ENCODE measurements at places on chromosomes 6 and 20.

GRCh38 chr6:109867970-109868358 is 110.1 kb upstream of the GPR6 start:
- no peak for DNase-seq

DNA sequence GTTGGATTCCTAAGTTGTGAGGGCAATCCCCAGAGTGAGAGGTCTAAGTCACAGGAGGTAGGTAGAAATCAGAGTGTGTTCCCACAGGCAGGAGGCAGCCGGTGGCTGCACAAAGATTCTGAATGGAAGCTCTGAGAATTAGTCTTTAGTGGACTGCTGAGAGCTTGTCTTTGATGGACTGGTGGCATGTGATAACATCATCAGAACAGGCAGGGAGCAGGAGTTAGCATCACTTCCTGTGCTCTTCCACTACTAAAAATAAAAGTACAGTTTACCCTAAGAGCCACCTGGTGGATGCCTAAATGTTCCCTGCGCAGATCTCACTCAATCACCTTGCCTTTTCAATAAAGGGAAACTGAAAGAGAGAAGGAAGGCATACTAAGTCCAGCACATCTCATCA is 294.6 kb upstream of the POU3F2 start:
- no peak for DNase-seq

- DNase-seq = no peak
These were observed 25.8 kb upstream of the KCNK5 start for GRCh38 chr6:39254999-39255535.

DNA sequence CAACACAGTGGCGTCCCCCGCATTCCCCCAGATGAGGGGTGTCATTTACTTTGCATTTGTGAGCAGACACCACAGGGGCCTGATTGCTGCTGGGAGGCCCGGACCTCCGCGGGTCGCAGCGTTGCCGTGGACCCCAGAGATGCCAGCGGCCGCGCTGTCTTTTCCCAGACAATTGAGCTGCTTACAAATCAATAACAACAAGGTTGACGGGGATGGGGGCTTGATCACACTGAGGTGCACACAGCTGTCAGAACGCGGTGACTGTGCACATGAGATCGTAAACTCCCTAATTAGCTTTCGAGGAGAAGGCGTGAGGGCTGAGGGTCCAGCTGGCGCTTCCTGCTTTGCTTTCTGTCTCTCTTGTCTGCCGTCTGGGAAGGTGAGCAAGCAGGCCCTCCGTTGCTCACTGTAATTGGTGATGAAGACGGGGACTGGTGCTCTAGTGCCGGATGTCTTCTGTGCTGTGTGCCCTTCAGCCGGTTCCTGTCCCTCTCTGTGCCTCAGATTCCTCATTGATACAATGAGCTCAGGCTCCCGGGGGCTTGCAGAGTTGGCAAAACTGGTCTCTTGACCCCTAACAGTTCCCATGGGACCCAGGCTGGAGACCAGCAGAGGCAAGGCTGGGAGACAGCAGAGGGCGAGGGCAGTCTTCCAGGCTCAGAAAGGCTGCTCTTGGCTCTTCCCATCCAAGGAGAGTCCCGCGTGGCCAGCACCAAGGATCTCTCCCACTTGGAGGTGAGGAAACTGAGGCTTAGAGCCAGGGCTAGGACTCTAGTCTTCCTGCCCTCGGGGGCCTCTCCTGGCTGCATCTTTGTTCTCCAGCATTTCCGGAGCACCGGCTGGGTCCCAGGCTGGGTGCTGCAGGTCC is 126.0 kb upstream of the PMEPA1 start:
- no peak for DNase-seq

DNA sequence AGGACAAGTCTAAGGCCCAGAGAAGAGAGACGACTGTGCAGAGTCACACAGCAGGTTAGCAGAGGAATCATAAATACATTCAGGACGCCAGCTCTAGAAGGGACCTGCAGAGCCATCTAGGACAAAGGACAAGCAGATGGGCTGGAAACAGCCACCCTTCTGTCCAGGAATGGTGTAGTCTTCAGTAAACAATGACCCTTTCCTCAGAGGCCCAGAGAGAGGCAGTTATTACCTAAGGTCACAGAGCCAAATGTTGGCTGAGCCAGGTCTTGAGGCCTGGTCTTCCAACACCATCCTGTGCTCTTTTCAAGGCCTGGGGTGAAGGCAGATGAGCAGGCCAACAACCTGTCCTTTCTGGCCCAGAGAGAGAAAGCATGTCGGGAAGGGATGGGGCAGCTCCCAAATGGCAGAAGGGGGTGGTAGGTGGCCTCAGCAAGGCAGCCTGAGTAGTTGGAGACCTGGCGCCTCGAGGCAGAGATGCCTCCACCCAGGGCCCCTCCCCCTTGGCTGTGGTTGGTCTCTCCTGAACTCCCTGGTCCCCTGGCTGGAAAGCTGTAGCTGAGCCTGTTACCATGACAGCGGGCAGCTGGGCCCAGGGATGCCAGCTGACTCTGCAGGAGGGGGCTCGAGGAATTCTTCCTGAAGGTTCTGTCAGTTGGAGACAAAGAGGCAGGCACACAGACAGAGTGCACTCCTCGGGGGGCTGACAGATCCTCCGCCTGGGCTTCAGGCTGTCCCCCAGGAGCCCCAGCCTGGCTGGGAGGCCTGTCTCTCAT is 24.8 kb downstream of the EPB41L1 start:
- no peak for DNase-seq

- no peak for DNase-seq
These were observed 76.6 kb upstream of the RBM24 start for GRCh38 chr6:17204533-17204932.

- no peak for DNase-seq
These were observed 922.8 kb downstream of the QKI start for GRCh38 chr6:164337024-164337924.

DNA sequence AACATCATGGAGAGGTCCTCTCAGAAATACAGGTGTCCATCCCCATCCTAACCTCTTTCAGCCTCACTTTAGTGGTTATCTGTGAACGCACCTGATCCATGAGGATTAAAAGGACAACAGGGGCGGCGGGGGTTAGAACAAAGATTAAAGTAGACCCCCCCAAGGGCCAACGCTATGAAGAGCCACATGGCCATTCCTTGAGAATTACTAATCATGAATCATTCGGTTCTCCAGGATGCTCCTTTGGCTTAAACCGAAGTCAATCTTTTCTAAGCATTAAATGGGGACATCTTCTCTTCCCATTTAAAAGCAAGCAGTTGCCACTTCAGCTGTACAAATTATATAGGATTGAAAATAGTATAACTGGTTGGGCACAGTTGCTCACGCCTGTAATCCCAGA is 212.4 kb downstream of the GMPR start:
- no peak for DNase-seq

DNA sequence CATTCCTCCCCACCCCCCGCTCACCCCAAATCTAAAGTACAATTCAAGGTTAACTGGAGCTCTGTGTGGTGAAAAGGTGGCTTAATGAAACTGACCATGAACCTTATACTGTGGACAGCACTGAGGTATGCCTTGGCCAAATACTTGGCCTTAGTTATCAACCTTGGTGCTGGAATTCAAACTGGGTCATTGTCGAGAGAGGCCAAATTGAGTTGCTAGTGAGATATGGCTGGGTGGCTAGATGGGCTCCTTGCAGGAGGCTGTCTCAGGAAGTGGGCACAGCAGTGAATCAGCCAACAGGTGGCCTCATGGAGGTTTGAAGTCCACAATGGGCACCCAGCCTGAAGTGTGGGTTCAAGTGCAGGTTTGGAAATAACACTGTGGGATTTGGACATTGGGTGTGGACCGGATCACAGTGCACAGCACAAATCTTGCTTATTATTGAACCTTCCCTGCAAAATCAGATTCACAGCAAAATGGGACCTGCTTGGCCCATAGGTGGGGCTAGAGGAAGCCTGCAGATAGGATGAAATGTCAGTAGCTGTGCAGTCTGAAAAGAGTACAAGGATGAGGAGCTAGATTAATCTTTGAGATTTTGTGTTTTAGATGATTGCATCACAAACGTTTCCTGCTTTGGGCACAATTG is 5.6 kb upstream of the BTBD3 start:
- peak; percentile 26 for DNase-seq

DNA sequence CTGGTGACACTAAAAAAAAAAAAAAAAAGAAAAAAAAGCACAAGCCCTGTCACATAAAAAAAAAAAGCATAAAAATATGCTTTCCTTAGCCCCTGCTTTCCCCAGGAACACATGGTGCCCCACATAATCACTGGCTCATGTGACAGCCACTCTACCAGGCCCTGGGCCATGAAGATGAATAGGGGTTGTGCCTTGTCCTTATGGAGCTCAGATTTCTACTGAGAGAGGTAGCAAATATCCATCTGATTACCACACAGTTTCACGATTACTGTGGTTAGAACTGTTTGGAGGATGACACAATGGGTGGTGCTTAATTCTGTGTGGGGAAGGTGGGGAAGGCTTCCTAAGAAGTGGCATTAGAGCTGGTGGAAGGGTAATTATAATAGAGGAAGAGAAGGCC is 9.3 kb downstream of the RAET1E start:
- no peak for DNase-seq

- no peak for DNase-seq
These were observed 149.2 kb downstream of the PHACTR1 start for GRCh38 chr6:12865671-12866181.

DNA sequence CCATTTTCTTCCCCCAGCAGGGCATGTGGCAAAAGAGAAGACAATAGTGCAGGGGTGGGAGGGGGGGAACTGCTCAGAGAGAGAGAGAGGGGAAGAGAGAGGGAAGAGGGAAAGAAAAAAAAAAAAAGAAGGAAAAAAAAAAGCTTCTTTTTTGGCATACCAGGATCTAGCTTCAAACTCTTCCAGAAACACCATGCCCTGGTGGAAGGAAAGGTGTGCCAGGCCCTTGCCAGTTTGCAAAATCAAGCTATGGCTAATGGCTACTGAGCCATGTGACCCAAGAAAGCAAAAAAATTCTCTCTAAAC is 326 bp downstream of the ZMYND8 start:
- DNase-seq = no peak

DNA sequence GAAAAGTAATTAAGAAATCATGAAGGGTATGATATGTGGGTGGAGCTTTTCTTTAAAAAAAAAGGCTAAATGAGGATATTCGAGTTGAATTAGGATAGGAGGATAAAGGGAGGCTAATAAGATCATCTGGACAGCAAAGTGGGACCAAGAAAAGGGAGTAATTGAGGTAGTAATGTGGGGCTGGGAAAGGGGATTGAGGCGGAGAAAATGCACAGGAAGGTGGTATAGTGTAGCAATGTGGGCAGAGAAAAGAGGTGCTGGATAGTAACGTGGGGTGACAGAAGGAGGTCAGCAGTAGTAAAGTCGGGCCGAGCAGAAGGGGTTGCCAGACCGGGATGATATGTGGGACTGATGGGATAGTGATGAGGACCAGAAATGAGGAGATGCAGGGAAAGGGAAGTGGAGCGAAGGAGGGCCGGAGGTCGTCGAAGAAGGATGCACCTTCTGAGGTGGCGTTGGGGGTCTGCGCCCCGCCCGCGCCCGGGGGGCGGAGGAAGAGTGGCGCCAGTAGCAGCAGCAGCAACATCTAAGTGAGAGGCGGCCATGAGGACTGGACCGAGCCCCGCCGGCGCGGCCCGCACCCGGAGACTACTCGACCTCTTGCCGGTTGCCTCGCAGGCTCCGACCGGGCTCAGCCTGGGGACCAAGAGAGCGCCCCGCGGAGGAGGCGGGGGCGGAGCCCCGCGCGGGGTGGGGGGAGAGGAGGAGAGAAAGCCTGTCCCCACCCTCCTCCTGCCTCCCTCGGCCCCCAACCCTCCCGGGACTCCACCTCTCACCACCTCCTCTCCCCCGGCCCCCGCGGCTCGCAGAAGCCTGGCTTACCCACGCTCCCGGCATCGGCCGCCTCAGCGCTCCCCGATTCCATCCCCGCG is 887 bp downstream of the GABBR1 start:
- DNase-seq = peak; percentile 19

GRCh38 chr6:109653264-109653663 is 37.7 kb downstream of the AK9 start:
- DNase-seq = no peak

GRCh38 chr6:163309491-163310026 is 105.0 kb upstream of the QKI start:
- no peak for DNase-seq

DNA sequence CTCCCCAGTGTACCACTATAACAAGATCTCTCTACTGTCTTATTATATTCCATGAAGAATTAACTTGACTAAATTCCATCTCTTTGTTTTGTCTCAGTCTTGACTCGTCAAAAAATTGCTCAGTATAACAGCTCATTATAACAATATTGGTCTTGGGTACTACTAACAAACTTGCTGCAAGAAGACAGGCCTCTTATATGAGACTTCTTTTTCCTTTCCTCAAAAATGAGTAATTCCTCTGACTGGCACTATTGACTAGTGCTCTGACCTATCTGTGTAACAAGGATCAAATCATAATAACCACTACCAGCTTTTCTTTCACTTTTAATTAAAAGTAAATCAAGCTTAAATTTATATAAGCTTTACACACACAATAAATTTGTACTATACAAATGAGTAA is 91.3 kb upstream of the THEMIS start:
- no peak for DNase-seq

- no peak for DNase-seq
These were observed 85.3 kb downstream of the TRMT6 start for GRCh38 chr20:5864873-5865587.

GRCh38 chr20:1456300-1456699 is 10.3 kb downstream of the NSFL1C start:
- DNase-seq = no peak

GRCh38 chr20:61117725-61118124 is 134.3 kb upstream of the CDH4 start:
- no peak for DNase-seq

DNA sequence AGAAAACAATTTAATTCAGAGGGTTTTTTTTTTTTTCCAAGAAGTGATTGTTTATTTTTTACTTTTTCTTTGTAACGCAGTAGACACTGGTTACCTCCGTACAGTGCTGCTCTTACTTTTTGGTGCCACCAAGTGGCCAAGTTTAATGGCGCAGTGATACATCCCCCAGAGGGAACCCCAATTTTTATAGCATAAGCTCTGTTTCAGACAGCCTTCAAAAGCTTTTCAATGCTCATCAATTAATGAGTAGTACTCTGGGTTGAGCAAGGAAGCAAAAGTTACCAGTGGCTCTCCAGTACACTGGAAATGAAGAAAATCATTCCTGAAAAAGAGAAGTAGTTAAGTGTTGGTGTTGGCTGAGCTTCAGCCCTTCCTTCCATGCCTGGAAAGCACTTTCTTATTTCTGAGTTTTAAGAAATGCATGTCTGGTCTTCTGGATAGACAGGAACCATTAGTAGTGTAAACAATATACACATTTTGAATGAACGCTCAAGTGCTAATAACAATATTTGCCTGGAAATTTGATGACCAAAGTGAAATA is 129.1 kb upstream of the SMLR1 start:
- no peak for DNase-seq
